NCI-H345 (cell line): ENCODE measurements at places on chromosomes 2 and 18.

- DNase-seq, result no peak
These were observed 60.9 kb upstream of the HPCAL1 start for GRCh38 chr2:10241641-10242430.

DNA sequence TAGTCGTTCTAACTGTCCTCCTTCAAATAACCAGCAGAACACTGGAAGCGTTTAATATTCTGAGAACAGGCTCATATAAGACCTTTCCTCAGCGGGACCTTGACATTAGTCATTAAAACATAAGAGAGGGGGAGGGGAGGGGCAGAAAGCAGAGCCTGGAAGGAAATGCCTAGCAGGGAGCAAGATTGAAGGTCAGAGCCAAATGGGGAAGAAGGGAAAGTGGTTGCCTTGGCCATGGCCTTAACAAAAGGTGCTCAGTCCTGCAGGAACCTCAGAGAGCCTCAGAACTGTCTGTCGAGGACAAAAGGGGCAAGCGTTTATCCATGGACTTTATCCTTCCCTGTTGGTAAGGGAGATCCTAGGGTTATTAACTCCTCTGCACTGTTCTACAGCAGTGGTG, 856 bp upstream of the PLA2R1 start:
- DNase-seq, result no peak

- DNase-seq, result peak; percentile 89
These were observed 234.7 kb downstream of the C1D start for GRCh38 chr2:67828066-67828465.

DNA sequence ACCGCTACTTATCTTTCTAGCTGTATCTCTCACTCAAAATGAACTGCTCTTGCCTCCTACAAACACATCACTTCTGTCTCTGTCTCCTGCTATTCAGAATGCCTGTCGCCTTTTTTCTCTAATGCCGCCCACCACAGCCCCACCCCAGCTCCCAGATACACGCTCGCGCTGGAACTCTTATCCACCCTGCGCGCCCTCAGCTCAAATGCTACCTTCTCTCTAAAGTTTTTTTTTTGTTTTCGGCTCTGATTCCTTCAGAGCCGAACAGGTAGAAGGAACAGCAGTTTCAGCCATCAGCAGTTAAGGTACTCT, 3.9 kb upstream of the SOS1 start:
- no peak for DNase-seq

GRCh38 chr2:205892665-205893259, 193.2 kb downstream of the INO80D start:
- peak; percentile 54 for DNase-seq

- DNase-seq, result no peak
These were observed 256.8 kb downstream of the ZNF385B start for GRCh38 chr2:179604598-179604997.

DNA sequence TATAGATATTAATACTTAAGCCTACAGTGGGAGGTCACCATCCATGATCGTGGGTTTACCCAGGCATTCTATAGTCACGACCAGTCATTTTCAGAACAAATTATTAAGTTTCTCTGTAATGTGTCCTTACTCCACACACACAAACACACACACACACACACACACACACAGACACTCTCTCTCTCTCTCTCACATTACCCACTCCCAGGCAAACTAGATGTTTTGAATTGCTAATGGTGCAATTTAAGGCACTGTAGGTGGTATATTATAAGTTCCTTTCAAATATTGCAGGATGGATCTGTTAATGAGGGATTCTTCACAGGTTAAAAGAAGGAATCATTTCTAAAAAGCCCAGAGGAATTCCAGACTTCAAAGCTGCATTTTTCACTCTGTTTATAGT, 657.8 kb downstream of the MBD2 start:
- DNase-seq, result no peak

DNA sequence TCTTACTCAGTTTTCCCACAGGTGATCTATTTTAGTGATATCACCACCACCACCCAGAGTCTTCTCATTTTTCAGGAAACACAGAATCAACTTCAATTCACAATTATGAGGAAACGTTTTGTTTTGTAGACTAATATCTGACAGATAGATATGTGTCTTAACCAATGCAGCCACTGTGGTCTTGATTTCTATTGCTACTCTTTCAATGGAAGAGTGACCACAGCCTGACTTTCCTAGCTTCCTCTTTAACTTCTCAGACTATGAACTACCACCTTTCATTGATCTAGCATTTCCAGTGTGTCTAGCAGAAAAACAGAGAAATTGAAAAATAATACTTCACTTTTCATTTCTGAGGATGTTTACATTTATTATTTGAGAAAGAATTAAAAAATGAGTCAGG, 20.5 kb downstream of the ADAM17 start:
- DNase-seq, result no peak

- DNase-seq, result no peak
These were observed 41.0 kb upstream of the ACTR3 start for GRCh38 chr2:113848758-113849415.

- peak; percentile 53 for DNase-seq
These were observed 708 bp upstream of the RPIA start for GRCh38 chr2:88690591-88691338.

DNA sequence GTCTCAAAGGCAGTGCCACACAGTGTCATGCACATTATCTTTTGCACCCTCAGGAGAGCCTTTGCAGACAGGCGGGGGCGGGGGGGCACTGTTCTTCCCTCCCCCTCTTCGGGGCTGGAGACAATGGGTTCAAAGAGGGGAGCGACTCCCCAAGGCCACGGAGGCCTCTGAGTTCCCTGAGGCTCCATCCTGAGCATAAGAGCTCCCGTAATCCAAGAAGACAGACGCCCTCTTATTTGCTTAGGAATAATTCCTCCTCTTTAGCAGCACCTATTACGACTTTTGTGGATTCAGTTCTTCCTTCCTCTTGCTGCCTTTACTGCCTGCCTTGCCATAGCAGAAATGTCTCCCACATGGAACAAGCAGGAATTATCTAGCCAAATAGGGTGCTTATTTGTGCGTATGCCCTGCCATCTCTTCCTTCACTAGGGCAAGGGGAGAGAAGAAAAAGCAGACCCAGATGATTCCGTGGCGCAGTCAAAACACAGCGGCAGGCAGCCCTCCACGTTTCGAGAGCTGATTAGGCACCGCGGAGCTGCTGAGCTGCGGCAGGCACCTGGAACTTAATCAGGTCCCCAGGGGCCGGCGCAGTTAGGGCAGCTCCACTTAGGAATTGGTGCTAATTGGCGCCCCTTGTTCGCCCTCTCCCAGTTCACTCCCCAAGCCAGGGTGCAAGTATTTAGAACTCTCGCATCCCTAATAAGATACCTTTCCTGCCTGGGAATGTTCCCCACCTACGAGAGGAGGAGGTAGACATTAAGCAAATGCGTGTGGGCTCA, 233.4 kb upstream of the MYT1L start:
- no peak for DNase-seq

GRCh38 chr2:8848328-8849100, 11.1 kb upstream of the KIDINS220 start:
- no peak for DNase-seq

- DNase-seq, result no peak
These were observed 82.1 kb downstream of the HS6ST1 start for GRCh38 chr2:128236491-128237035.

DNA sequence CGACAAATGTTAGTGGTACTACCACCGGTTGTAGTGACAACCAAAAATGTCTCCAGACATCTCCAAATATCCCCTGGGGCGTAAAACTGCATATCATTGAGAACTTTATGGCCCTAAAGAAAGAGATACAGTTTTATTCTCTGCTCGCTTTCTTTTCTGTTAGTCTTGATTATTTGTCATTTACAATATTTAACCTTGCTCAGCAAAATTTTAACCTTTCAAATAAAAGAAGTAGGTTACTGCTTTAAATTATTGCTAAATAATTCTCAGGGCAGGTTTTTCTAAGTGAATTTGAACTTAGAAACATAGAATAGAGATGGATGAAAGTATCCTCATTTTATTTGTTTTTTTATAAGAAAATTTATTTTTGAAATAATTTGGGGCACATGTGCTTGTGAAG, 67.9 kb downstream of the BMPR2 start:
- DNase-seq, result no peak

GRCh38 chr2:70999362-70999761, 4.7 kb upstream of the TEX261 start:
- DNase-seq, result no peak

DNA sequence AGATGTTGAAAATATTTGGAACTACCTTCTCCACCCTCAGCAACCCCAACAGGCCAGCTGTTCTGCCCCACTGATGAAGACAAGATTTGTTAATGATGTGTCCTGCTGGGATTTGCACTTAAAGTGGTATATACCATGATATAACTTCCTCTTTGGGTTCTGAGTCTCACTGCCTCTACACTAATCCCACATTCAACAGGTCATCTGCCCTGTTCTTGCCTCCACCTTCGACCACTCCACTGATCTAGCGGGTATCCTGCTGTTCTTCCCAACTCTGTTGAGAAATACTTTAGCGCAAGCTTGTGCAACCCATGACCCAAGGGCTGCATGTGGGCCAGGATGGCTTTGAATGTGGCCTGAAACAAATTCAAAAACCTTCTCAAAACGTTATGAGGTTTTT, 72.7 kb downstream of the LRP1B start:
- DNase-seq, result no peak

DNA sequence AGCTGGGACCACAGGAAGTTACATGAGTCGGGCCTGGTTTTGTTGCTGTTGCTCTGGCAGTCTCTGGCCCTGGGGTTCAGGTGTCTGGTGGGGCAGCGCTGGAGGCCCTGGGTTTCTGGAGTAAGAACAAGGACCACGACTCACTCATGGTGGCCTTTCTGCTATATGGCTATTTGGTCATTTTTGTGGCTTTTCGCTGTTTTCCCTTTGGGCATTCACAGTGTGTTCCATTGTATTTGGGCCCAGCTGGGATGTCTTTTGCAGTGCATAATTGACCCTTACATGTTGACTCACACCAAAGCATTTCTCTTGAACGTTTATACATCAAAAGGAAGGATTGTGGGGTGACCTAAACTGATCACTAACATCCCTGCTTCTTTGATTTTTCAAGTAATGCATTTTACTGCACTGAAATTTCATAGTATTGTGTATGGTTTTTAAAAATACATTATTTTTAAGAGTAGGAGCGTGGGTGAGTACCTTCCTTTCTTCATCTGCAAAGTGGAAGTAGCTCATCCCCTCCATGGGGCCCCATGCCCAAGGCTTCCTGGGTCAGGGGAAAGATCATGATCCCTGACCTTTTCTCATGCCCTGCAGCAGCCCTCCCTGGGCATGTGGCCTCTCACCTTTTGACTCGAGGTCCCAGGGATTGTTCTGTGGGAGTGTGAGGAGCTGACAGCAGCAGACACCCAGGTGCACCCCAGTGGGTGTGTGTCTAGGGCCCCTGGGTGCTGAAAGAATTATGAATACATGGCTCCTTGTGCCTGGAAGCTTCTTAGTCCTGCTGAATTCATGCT, 225.5 kb downstream of the AGAP1 start:
- DNase-seq, result no peak

- no peak for DNase-seq
These were observed 268.9 kb upstream of the SMIM21 start for GRCh38 chr18:75696391-75696790.

DNA sequence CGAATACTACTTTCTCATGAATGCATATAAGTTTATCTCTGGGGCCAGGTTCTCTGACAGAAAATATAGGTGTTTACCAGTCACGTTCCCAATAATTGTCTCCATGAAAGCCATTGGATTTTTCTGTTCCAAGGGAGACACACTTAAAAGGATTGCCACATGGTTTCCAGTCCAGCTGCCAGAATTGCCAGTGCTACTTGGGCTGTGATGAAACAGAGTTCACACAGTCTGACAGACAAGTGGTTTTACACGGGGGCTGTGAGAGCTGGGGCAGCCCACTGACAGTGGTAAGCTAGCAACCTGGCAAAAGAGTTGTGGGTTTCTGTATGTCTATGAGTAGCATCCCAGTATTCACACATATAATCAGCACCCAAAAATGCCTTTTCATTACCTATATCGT, 27.7 kb upstream of the ATRAID start:
- no peak for DNase-seq

GRCh38 chr2:148885209-148885608, 10.2 kb downstream of the KIF5C start:
- no peak for DNase-seq

- DNase-seq, result no peak
These were observed 2.6 kb downstream of the SEC11C start for GRCh38 chr18:59142274-59142673.

GRCh38 chr2:142944264-142944663, 66.8 kb downstream of the KYNU start:
- DNase-seq, result no peak

GRCh38 chr2:19890104-19890503, 11.7 kb downstream of the TTC32 start:
- DNase-seq, result peak; percentile 21
